ENCODE measurements at places on chromosomes 3 and 15.

DNA sequence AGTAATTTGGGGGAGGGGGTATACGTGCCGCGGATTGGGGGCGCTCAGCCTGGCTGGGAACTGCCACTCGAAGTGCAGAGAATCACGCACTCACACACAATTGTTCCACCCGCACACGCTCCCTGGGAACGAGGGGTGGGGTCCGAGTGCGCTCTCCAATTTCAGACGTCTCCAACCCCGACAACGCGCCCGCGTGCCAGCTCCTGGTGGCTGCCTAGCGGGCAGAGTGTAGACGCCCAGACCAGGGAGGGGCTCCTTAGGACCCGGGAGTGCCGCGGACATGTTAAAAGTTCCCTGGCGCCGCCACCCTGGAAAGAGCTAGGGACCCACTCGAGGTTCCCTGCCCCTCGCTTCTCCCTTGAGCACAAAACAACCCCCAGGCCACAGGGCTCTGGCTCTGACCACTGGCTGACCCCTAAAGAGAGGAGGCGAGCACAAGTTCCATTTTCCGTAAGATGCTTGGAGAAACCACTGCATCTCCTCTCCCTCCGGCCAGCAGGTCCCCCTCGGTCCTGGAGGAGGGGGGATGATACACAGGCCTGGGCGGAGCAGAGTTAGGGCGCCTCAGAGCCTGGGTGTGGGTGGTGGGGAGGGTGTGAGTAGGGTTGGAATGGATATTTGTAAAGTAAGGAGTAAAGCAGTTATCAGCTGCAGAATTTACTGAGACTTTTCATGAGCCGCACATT lies 894 bp upstream of the ANKRD63 start:
- DNase-seq, result no peak

- no peak for DNase-seq
Observed at GRCh38 chr3:152957491-152957890, 122.6 kb downstream of the P2RY1 start.

GRCh38 chr15:62469478-62469873 lies 304.4 kb upstream of the C2CD4B start:
- DNase-seq, result no peak

- no peak for DNase-seq
Observed at GRCh38 chr3:57752307-57752706, 3.8 kb upstream of the SLMAP start.

DNA sequence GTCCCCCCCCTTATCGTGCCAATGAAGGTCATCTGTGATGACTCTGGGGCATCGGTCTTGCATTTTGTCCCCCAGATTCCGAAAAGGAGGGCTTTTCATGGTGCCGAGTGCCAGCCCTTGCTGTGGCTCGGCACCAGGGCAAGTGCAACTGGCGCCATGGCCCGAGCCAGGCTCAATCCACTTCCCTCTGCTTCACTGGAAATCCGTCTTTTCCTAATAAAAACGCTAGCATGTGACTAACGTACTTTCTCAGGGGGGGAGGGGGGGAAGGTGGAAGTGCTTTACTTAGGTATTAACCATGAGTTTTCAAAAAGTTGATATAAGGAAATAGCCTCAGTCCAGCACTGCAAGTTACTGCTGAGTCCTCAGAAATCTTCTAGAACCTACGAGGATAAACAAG lies 20.5 kb downstream of the TRPM1 start:
- no peak for DNase-seq

DNA sequence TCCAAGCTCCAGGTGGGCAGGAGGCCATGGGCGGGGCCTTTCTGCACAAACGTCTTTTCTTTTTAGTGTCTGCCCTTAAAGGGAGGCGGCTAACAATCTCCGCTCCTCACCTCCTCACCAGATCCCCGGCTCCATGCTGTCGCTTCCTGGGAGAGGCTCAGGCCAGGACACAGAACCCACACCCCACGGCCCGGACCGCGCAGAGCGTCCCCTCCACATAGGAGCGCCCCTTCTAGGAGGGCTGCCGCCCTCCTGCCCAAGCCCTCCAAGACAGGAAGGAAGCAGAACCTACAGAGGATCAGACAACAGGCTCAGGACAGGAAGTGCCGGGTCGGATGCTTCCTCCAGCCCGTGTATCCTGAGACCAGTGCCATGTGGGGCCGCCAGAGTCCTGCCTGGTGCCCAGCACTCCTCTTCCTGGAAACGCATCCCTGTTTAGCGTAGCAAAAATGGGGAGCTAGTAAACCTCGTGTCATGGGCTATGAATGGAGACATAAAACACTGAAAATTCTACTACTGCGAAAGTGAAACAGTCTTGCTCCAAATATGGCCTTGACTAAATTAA lies 83.2 kb upstream of the ATP10A start:
- no peak for DNase-seq

DNA sequence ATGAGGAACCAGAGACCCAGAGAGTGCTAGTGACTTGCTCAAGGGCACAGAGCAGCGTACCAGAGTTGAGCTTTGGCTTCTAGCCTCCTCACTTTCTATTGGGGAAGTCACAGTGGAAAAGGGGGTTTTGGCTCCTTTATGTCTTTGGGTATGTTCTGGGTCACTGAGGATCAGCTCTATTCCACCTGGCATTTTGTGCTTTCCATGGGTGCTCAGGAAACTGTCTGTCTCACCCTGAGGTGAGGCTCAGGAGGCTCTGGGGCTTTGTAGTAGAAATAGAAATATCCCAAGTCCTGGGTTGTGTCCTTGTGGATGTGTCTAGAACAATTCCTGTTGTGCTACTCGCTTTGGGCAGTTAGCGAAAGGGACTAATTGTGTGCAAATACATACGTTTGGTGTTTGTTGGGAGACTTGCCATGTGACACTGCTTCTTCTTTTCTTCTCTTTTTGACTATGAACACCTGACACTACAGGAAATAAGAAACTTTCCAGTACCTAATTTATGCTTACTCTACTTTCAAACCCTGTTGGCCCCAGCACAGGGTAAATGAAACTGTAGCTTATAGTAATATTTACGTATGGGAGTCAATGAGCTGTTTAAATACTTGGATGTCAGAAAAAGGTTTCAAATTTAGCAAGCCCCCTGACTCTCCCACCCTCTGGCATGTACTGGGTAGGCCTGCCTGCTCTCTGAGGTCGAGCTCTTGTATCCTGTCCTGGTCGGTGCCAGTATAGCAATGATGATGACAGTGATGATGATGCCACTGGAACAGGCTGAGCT lies 35.6 kb downstream of the SMAD3 start:
- no peak for DNase-seq

GRCh38 chr3:105293441-105293840 lies 73.3 kb upstream of the ALCAM start:
- no peak for DNase-seq

- DNase-seq, result no peak
Observed at GRCh38 chr15:57312318-57313133, 63.8 kb upstream of the CGNL1 start.

GRCh38 chr3:10956986-10957385 lies 35.6 kb upstream of the SLC6A1 start:
- DNase-seq, result no peak

DNA sequence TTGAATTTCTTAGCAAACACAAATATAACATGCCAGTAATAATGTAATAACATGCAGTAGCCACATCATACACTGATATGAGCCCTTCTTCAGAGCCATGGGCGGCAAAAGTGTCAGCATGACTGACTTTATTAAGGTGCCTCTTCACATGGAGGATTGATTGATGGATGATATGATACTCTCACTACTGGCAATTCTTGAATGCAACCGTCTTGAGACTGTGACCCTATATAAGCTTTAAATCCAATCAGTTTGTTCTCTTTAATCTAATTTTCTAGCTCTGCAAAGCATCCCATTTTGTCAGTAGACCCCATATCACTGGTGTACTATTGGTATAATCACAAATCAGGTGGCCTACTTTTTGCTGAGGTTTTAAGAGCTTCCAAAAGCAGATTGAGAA lies 463.7 kb upstream of the ROBO2 start:
- DNase-seq, result no peak
